ENCODE measurements at places on chromosomes 3 and 15.
A peak's percentile ranks its signal among the peaks of the same experiment; 100 is the strongest.

DNA sequence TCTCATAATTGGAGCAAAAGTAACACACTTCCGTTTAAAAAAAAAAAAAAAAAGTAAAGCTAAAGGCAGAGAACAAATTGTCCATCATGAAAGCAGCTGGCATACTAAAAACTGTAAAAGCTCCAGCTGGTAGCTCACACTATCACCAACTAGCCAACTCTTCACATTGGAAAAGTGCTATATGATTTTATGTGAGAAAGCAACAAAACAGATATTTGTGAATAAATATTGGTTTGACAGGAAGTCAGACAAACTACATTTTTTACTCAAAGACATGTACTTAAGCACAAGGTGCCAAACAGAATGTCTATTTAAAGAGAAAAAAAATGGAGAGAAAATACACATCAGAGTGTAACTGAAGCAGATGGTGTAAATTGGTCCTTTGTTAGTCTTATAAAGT is 231.2 kb upstream of the CADM2 start:
- no peak for DNase-seq

- DNase-seq = no peak
These were observed 328.3 kb downstream of the RYR3 start for GRCh38 chr15:33639051-33639450.

DNA sequence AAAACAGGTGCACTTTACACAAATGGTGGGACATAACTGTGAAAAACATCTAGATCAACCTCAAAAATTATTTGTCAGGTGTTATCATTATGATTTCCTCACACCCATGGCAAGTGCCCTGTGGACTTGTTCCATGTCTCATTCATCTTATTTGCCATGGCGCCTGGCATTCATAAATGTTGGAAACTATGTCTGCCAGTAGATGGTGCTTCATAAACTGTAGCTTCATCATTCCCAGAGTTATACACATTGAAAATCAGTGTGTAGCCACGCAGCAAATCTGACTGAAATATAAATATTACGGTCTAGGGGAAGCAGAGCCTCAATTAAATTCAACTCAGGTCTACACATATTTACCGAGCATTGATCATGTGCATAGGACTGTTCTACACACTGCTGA is 90.7 kb downstream of the IMPG2 start:
- no peak for DNase-seq

GRCh38 chr3:113754494-113755159 is 7.8 kb downstream of the ATP6V1A start:
- DNase-seq = no peak

DNA sequence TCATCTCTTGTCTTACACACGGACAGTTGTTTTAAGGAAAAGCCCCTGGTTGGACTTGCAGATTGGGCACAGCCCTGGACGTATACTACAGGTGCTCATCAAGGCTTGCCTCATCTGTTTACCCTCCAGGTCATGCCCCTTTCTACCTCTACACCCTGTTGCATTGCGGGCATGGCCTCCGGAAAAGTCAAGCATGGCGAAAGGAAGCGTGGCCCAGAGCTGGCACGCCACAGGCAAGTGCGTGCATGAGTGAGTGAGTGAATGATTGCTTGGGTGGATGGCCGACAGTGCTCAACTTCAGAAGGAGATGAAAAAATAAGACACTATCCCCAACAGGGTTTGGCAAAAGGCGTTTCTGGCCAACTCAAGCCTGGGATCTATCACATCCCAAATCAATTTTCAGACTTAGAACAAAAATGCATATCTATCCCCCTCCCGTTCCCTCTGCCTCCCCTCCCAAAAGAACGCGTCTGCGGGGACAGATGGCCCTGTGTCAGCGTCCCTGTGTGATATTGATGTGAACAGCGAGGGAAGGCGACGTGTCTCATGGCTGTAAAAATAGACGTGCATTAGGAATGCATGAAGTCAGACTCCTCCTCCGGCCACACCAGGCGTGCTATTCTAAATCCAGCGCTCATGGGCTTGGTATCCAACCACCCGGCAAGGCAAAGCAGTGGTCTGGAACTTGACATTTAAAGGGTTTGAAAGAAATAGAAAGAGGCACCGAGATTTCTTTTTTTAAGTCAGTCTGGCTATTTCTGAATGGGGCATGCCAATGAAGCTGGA is 96.0 kb downstream of the RPLP1 start:
- DNase-seq = no peak

- no peak for DNase-seq
These were observed 42.7 kb upstream of the DCUN1D1 start for GRCh38 chr3:183022936-183023516.

DNA sequence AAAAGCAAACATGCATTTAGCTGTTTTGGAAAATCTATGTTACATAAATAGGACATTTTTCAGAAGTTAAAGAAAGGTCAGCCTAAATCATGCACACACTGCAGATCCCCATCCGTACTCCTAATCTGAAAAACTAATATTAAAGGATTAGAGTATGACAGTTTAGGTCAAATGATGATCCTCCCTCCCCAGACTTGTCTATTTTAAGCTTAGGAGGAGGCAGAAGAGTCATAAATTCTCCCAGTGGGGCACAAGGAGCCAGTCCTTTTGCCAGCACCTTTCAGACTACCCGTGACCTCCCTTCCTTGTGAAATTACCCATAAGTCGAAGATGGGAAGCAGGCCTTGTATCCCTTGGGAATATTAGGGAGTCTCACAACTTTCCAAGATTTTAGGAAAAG is 78.0 kb downstream of the TGFBR2 start:
- no peak for DNase-seq

DNA sequence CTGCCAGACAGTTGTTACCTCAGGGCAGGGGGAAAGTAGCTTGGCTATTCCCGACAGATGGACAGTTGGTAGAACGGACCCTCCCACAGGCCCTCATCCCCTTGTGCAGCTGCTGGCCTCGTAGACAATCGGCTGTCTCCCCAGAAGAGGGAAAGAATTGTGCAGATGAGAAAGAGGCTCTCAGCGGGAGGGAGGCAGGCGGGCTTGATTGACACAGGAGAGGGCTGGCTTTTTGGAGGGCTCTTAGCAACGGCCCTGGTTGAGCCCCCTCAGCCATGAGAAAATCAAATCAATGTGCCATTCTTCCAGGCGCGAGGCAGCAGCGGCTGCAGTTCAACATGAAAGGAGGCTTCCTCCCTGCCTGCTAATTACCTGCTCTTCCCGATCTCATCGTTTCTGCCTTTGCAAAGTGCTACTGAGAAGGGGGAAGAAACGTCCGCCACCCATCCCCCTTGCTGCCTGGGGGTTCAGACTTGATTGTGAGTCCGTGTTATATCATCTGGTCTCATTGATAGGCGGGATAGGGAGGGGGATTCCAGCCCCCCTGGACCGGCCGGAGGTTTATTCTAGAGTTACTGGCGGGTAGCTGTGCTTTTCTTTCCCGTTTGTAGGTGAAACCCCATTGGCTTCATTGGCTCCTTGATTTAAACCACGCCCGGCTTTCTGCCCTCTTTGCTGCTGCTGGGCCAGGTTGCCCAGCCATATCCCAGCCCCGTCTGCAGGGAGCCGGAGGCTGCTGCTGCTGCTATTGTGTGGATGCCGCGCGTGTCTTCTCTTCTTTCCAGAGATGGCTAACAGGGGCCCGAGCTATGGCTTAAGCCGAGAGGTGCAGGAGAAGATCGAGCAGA is at the start of gene TAGLN3:
TAGLN3 (plus strand) TSS at position 287 of the 848 bp plus-strand sequence; CDS start at position 788, 501 bp downstream.
- no peak for DNase-seq

GRCh38 chr15:91196768-91197167 is 96.7 kb downstream of the SV2B start:
- DNase-seq = no peak

DNA sequence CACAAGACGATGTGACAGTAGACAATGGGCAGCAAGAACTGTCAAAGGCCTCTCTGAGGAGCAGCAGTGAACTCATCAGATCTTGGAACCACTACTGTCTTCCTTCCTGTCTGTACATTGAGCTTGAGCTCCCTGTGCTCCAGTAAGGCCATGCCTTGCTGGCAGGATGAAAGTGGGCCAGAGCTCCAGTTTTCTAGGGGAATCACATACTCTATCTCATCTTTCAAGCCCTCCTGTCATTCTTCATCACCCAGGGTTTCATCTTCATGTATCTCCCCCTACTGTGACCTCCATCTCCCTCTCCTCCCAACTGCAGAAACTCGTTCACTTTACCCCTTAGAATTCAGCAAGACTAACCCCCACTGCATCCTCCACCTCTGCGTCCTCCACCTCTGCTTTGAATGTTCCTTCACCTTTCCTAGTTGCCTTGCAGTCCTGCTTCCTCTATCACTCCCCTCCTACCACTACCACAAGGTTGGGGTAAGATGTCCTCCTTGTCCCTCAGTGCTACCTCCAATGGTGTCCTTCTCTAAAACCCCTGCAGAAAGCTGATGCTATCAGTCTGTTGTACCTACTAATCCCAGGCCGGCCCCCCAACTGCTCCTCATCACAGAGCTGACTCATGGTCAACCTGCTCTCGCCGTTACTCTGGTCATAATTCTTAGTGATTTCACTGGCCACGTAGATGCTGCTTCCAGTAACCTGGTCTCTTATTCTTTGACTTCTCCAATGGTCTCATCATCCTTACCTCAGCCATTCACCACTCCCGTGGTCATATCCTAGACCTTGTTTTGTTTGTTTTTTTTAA is 22.3 kb downstream of the NKIRAS1 start:
- DNase-seq = no peak

- no peak for DNase-seq
These were observed 7.1 kb downstream of the CLRN1 start for GRCh38 chr3:150965436-150965835.

DNA sequence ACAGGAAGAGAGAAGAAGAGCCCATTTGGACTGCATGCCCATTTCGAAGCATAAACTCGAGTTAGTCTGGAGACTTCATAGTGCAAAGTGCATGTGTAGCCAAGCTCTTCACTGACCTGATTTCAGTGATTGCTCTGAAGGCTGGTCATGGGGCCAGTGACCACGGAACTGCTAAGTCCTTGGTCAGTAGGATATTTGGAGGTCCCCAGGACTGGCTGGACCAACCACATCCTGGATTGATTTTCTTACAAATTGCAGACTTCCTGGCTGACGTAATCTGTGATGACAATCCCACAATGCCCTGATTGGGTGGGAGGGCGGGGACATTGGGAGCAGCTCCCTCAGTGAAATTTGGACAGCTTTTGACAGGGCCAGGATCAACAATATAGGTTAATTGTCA is 233.4 kb downstream of the CACNA2D3 start:
- DNase-seq = no peak

GRCh38 chr3:47319956-47320355 is 37.2 kb downstream of the KLHL18 start:
- no peak for DNase-seq

DNA sequence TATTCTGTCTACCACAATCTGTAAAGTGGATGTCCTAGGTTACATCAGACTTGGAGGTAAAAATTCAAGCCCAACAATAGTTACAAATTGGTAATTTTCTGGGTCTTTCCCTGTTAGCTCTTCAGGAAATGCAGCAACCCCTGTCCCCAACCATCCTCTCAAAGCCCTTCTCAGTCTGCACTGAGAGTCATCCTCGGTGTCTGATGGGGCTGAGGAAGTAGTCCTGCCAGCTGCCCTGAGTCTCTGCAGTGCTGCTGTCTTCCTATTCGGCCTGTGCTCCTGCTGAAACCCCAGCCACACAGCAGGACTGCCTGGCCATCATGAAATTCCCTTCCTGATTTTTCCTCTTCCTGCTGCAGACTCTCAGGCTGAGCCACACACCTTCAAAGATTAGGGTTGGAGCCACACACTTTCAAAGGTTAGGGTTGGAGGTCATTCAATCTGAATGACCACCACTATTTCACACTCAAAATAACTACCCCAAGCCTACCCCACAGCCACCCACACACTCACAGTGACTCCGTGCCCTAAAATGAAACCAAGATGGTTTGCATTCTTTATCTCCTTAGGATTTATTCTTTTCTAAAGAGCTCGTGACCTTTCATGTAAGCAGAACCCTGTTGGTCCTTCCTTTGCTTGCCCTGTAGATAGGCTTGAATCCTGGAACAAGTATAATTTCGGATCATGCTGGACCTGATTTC is 17.6 kb downstream of the TRIM42 start:
- no peak for DNase-seq

GRCh38 chr3:61371123-61371522 is 119.9 kb upstream of the FHIT start:
- no peak for DNase-seq

DNA sequence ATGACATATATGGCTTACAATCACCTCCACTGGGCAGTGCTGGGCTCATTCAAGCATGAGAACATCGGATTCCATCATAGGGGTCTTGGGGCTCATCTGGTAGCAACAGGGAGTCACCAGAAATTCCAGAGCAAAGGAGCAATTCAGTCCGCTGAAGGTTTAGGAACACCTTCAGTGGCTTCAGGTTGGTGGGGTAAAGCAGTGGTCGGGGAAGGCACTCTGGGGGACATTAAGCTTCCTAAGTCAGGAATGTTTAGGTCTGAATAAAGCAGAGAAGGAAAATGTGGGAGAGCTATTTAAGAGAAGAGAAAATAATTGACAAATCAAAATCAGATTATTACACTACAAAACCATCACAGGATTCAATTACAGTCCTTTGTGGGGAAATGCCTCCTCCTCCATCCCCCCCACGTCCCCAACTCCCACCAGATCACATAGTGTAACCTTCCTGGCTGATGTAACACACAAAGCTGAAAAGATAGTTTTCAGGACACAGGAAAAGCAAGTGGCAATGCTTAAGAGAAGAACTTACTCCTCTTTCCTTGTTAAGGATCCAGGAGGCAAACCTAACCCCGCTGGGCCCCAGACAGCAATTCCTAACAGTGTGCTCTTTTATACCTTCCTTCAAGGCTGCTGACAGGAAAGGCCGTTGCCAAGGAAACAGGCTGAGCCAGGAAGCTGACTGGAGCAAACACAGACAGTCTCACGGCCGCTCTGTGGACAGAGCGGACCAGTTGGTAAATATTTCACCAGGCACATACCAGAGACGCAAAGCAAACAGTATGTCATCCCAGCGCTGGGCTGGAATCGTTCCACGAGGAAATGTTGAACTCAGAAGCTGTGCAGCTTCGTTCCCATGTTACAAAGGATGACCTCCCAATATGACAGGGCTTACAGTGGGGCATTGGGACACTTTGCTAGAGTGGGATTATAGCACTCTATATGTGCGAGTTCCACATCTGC is 57.5 kb upstream of the LMCD1 start:
- DNase-seq = peak; percentile 44

- no peak for DNase-seq
These were observed 185.9 kb upstream of the GBE1 start for GRCh38 chr3:81947359-81947758.

DNA sequence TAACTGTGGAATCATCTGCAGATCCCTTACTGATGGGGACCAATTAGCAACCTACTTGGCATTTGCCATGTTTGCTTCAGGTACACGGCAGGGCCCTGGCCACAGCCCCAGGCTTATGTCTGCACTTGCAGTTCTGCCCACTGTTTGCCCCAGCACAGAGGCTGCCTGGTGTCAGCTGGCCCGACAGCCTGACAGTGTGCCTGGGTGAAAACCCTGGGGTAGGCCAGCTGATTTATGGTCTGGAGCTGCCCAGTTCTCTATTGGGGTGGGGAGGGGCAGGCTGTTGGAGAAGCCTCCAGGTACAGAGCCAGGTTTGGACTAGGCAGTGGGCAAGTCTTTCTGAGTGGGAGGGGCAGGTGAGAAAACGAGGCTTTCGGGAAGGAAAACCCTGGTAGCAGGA is 11.2 kb upstream of the TGM5 start:
- DNase-seq = no peak

Measured in nucleus accumbens (tissue), 56 donors.